ENCODE measurements at places on chromosomes 5 and 9.

DNA sequence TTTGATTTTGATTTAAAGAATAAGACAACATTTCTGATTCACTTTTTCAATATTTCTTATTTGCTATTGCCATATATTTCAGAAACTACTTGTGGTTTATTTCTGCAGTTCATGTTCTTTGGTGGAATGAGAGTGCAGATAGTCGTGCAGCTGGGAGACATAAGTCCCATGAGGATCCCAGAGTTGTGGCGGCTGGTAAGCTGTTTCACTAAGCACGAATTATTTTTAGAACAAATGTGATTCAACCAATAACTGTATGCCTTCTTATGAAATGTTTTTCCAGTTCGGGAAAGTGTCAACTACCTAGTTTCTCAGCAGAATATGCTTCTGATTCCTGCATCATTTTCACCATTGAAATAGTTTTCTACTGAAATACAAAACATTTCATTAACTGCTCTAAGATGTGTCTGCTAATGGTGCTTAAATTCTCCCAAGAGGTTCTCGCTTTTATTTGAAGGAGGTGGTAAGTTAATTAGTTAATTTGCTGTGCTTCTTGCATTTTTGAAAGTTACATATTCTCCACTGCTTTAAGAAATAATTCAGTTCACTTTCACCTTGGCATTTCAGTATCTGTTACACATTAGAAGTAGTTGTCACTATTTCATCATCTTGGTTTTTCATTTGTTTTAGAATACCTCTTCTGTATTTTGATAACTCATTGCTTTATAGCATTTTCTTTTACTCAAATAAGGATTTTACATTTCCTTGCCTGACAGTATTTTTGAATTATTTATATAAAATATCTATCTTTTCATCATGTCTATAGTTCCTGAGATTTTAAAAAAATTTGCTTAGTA lies 9.0 kb downstream of the NIPSNAP3B start:
- no peak for DNase-seq

- DNase-seq: no peak
These were observed 92.9 kb upstream of the GRHPR start for GRCh38 chr9:37329576-37329975.

GRCh38 chr5:20245432-20245974 lies 257.5 kb upstream of the CDH18 start:
- DNase-seq: no peak

- no peak for DNase-seq
These were observed 136.2 kb upstream of the TRIM32 start for GRCh38 chr9:116550696-116551436.

GRCh38 chr5:33312571-33313549 lies 127.9 kb upstream of the TARS1 start:
- DNase-seq: no peak

- no peak for DNase-seq
These were observed 211.6 kb upstream of the PANK3 start for GRCh38 chr5:168790671-168791250.

DNA sequence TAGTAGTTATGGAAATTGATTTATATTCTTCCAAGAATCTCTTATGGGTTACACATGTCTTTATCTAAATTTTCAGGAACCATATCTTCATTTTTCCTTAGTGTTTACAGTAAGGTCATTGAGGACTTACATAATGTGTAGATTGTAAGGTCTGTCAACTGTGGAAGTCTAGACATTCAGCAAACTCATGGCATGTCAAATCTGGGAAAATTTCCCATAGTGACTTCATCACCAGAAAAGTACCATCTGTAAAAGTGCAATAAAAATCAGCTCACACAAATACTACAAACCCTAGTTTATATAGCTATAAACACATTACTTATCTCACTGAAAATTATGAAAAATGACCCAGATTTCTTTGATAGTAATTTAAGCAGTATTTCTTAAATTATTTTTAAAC lies 419.4 kb downstream of the MTRR start:
- no peak for DNase-seq

GRCh38 chr9:36865731-36866635 lies 168.1 kb downstream of the PAX5 start:
- no peak for DNase-seq

DNA sequence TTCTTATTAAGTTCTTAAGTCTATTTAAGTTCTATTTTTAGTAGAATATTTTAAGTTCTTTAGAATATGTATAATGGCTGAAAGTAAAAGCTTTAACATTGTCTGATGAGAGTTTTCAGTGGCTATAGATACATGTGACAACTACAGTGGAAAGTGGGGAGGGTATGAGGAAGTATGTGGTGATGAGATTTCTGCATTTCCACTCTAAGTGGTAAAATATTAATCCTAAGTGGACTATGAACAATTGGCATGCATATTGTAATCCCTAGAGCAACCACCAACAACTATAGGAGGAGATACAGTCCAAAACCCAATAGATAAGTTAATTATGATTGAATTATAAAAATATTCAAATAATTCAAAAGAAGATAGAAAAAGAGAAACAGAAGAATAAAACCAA lies 183.6 kb downstream of the GADD45G start:
- DNase-seq: no peak

GRCh38 chr5:56161439-56161823 lies 71.7 kb downstream of the ANKRD55 start:
- DNase-seq: no peak

DNA sequence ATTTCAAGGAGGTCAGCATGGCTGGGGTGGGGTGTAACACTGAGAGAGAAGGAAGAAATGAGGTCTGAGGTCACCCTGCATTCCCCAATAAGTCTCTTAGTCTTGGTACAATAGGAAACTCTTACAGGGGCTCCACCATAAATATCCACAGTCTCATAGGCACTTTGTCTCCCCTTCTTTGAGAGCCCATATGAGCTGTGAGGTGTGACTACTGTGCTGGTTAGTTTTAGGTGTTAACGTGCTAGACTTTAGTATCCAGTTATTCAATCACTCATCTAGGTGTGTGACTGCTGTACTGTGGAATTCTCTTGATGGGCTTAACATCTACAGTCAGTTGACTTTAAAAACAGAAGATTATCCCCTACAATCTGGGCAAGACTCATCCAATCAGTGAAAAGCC lies 378.1 kb upstream of the RFX3 start:
- DNase-seq: no peak

DNA sequence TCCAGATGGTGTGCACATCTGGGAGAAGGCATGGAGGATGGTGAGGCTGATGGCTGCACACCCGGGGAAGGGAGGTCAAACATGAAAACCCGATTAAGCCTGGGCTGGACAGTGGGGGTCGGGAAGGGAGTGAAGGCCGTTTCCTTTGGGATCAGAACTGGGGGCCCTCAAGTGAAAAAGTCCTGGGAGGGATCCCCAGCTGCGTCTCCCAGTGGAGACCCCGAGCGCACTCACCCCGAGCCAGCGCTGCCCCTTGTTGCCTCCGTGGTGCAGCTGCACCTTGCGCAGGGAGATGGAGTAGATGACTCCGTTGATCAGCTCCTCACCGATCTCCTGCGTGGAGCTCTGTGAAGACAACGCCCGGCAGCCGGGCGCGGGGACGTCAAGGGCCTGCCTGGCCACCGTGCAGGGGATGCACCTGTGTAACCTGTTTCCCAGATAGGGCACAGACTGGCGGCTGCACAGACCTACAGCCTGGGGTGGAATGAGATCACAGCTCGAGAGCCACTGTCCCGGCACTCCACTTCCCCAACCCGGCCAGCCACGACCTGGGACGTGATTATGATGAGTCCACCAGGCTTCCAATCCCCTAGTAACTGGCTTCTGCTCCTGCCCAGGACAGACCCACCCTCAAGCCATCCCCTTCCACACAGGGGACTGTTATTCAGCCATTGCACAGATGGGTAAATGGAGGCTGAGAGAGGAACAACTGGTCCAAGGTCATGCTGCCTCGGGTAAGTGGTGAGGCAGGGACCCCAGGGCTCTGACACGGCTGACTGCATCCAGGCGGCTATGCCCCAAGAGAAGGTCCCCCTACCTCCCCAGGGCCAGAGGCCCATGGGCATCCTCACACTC lies 9.0 kb downstream of the RALGDS start:
- no peak for DNase-seq

GRCh38 chr5:180470966-180471582 lies 23.1 kb upstream of the CNOT6 start:
- peak; percentile 27 for DNase-seq

GRCh38 chr9:76529653-76530052 lies 70.7 kb downstream of the GCNT1 start:
- DNase-seq: no peak

GRCh38 chr5:60533789-60534188 lies 166.2 kb downstream of the DEPDC1B start:
- no peak for DNase-seq

DNA sequence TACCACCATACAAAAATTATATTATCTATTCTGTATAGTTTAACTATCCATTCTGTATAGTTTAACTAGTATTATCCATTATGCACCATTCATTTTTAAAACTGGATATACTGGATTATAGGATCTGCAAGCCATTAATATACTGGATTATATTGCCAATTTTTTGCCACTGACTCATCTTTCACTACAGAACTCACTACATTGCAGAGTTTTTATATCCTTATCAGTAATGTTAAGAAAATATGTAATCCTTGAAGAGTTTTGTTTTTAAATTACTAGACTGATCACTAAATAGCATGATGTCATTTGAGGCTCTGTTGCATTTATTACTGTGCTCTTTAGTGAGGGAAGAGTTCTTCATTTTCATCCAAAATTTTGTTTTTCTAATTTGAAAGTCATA lies 109.8 kb upstream of the SNX2 start:
- DNase-seq: no peak

- DNase-seq: no peak
These were observed 16.1 kb upstream of the CRB2 start for GRCh38 chr9:123339666-123340510.

DNA sequence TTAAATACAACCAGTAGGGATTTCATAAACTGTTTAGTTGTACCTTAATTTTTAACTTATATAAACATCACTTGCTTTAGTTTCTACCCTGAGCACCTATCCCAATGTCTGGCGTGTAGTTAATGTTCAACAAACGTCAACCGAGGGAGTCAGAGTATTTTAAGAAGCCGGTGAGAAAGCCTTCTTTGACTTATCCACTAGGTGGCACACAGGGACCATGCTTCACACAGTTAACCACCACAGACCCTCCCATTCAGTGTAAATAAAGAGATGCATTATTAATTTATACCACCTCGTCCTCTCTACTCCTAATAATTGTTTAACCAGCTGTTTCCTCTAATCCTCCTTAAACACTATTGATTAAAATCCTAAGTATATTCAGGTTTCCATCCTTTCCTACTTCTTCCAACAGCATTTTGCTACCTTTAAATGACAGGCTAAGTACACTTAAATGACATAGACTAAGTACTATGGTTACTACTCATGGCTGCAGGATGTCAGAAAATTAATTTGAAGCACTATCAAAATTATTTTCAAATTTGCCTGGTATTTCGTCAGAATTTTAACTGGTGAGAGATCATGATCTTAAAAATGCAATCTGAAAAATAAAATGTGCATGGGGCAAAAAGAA lies 2.3 kb downstream of the HAPLN1 start:
- no peak for DNase-seq

Measured in stimulated activated CD4-positive, alpha-beta T cell treated with anti-CD3 and anti-CD28 coated beads, Interleukin-15, amount 100 ng/mL, for 1 hour (primary cell).